ENCODE measurements at places on chromosomes 5 and 9. TPM values are rescaled to one million over a fixed set of nuclear protein-coding genes. Genes with fewer than 3 reads are reported as not detected.

- DNase-seq = no peak
- H3K4me1 ChIP-seq = no peaks in the 10 kb centered on the region
- peaks cover 7% of the 10 kb centered on the region for H3K36me3 ChIP-seq
- no peak overlapping the region for H3K27ac ChIP-seq
- H3K4me3 ChIP-seq = no peak overlapping the region
These were observed 143.3 kb downstream of the RAPGEF6 start for GRCh38 chr5:131491749-131492148.

- H3K4me1 ChIP-seq = peaks cover 6% of the 10 kb centered on the region
- no peak for DNase-seq
- H3K27ac ChIP-seq = peak overlapping the region; percentile 33
- H3K4me3 ChIP-seq = no peak overlapping the region
- H3K36me3 ChIP-seq = peaks cover 2% of the 10 kb centered on the region
These were observed 34.0 kb downstream of the ADAM19 start for GRCh38 chr5:157541447-157542118.

DNA sequence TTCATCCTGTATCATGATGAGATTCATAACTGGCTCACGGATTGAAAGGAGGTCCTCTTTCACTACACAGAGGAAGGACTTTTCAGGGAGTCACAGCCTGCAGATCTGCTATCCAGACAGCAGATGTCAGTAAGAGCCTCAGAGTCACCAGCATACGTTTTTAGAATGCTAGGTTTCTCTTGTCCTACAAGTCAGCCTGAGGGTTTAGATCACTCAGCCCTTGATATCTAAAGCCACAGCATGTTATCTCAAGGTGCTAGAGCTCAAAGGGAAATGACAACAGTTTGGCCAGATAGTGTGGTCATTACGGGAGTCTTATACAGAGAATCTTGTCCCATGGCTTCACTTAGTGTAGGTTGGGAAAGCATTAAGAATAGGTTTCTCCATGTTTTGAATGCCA, 30.9 kb upstream of the SLC46A2 start:
- H3K4me1 ChIP-seq = no peaks in the 10 kb centered on the region
- no peaks in the 10 kb centered on the region for H3K36me3 ChIP-seq

IFNK gene
- total RNA-seq = not detected

- DNase-seq = no peak
- no peaks in the 10 kb centered on the region for H3K27me3 ChIP-seq
- no peak overlapping the region for H3K4me3 ChIP-seq
- no peaks in the 10 kb centered on the region for H3K4me1 ChIP-seq
- no peak overlapping the region for H3K27ac ChIP-seq
- H3K36me3 ChIP-seq = peaks cover 46% of the 10 kb centered on the region
These were observed 8.8 kb downstream of the BBLN start for GRCh38 chr9:128168731-128169308.

IL33 gene
- total RNA-seq = 15.3 TPM

GRCh38 chr5:65914641-65915196, 11.7 kb upstream of the ERBIN start:
- H3K36me3 ChIP-seq = no peaks in the 10 kb centered on the region
- H3K27me3 ChIP-seq = no peaks in the 10 kb centered on the region
- DNase-seq = no peak
- H3K4me3 ChIP-seq = no peak overlapping the region
- no peak overlapping the region for H3K27ac ChIP-seq
- peaks cover 4% of the 10 kb centered on the region for H3K4me1 ChIP-seq

GRCh38 chr5:81767938-81768337, 17.0 kb upstream of the SSBP2 start:
- H3K4me3 ChIP-seq = no peak overlapping the region
- no peak overlapping the region for H3K27ac ChIP-seq
- H3K27me3 ChIP-seq = no peaks in the 10 kb centered on the region
- no peak for DNase-seq

CCL28 gene
- total RNA-seq = 1.0 TPM

CDC20B gene
- total RNA-seq = not detected

ZSWIM6 gene
- 5.2 TPM for total RNA-seq

DNA sequence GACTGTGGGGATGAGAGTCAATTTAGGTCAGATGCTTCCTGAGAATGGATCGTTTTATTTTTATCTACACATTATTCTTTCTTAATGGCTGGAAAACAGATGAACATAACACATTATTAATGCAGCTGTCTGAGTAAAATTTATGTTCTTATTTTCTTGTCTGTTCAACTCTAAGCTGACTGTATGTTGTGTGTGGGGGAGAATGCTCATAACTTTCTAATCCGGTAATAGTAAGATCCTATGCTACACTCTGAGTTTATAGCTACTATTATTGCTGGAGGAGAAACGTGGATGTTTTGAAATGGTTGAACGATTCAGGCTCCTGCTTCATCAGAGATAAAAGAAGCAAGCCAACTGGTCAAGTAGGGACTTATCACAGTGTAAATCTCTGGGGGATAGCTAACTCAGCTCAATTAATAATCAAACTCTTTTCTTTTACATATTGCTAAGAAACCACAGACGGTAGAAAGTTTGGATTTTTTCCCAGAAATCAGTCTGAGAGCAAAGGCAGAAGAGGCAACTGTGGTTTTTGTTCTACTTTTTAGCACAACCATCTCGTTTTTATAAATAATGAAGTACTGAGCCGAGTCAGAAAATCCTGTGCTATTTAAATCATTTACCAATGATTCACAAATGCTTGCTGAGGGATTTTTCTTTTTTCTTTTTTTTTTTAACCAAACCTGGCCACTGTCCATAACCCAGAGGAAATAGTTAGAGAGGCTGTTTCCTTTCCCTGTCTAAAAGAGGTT, 265.0 kb upstream of the FAM174A start:
- no peak for DNase-seq
- no peaks in the 10 kb centered on the region for H3K27me3 ChIP-seq
- H3K36me3 ChIP-seq = no peaks in the 10 kb centered on the region
- H3K4me1 ChIP-seq = no peaks in the 10 kb centered on the region

GRCh38 chr5:120043431-120043830, 414.1 kb downstream of the FAM170A start:
- no peaks in the 10 kb centered on the region for H3K4me1 ChIP-seq
- no peaks in the 10 kb centered on the region for H3K36me3 ChIP-seq

DNA sequence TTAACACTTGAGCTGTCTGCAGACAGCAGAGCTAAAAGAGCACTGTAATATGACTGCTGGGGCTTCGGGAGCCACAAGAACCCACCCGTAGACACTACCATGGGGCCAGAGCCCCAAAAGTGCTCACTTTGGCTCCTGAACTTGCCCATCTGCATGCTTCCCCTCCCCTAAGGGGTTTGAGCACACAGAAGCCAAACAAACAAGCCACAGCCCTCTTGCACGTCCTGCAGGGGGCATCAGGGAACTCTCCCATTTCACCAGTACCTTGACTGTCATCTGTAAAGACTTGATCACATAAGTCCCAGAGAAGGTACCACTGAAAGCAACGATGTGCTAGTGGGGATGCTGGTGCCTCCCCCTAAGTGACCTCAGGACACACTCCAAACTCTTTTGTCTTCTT, 681.8 kb downstream of the SEMA5A start:
- no peaks in the 10 kb centered on the region for H3K4me1 ChIP-seq
- H3K27me3 ChIP-seq = no peaks in the 10 kb centered on the region

DNA sequence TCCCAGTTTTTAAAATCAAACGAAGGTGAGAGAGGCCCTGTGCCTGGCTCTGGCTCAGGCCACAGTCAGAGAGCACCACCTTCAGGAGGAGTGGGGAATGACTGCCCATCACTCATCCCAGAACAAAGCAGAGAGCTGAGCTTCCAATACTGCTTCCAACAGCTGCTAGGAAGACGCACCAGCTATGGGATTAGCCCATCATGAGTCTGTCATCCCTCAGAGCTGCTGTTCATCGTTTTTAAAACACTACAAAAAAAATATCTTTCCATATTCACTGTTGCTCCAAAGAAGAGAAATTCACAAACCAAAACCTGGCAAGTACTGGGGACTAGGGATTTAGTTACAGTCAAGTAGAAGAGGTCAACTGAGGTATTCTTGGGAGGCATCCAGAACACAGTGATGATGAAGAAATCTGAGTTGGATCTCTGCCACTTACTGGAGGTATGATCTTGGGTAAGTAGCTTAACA, 102.4 kb downstream of the CDK5RAP2 start:
- peaks cover 3% of the 10 kb centered on the region for H3K36me3 ChIP-seq
- H3K27me3 ChIP-seq = no peaks in the 10 kb centered on the region
- H3K27ac ChIP-seq = no peak overlapping the region
- peaks cover 21% of the 10 kb centered on the region for H3K4me1 ChIP-seq

DNA sequence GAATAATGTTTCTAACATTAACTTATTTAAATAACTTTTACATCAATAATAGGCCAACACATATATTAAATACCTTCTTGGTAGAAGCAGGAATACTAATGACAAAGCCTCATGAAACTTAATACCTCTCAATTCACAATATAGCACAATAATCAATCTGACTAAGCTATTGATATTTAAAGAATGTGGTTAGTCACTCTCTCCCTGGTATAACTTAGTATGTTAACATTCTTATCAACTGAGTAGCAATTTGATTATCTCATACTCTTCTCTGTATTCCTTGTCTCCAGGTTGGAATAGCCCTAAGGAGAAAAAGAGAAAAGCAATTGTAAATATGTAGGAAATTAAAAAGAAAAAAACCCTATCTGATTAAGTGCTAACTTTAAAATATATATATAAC, 4.9 kb upstream of the PGGT1B start:
- H3K36me3 ChIP-seq = no peaks in the 10 kb centered on the region
- DNase-seq = no peak
- no peaks in the 10 kb centered on the region for H3K27me3 ChIP-seq
- H3K4me3 ChIP-seq = no peak overlapping the region
- H3K27ac ChIP-seq = no peak overlapping the region

GRCh38 chr5:99590806-99591205, 662.0 kb upstream of the CHD1 start:
- no peaks in the 10 kb centered on the region for H3K4me1 ChIP-seq
- H3K27ac ChIP-seq = no peak overlapping the region
- no peaks in the 10 kb centered on the region for H3K27me3 ChIP-seq
- H3K36me3 ChIP-seq = no peaks in the 10 kb centered on the region
- no peak for DNase-seq

RC3H2 gene
- total RNA-seq = 26.4 TPM

HTR1A gene
- not detected for total RNA-seq

GRCh38 chr5:65776441-65777141, 54.6 kb downstream of the NLN start:
- peaks cover 2% of the 10 kb centered on the region for H3K36me3 ChIP-seq
- H3K27me3 ChIP-seq = no peaks in the 10 kb centered on the region
- DNase-seq = no peak

TMEM38B gene
- total RNA-seq = 7.4 TPM

DNA sequence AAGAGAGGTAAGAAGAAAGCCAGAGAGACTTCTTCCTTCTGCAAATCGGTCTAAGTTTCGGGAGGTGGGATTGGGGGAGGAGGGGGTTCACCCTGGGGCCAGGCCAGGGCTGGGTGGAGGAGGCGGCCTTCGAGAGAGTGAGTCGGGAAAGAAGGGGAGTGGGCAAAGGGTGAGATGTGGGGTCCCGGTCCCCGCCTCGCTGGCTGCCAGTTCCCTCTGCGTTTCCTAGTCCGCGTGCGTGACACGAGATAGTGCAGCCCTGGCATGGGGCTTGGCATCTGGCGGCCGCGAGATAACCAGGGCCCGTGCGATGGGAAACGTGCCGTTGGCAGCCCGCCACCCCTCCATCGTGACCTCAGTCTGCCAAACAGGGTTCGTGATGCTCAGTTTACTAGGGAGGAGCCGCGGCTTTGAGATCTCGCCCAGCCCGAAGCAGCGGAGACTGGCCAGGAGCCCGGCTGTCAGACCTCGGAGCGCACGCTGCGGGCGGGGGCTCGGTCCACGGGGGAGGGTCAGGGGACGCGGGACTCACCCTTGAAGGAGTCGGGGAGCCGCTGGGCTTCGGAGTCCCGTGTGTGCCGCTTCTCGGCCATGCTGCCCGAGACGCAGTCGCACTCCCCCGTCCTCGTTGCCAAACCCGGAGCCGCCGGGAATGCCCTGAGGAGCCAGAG, at the start of gene STOM:
Gene STOM (minus strand): TSS at position 656 of the 671 bp plus-strand sequence. CDS start 63 bp downstream, at position 593.
- H3K4me1 ChIP-seq = peaks cover 51% of the 10 kb centered on the region
- peak within 1 kb of the TSS; percentile 94 for H3K4me3 ChIP-seq
- H3K27ac ChIP-seq = peak within 1 kb of the TSS; percentile 93
- no peaks in the 10 kb centered on the region for H3K36me3 ChIP-seq
- peak; percentile 93 for DNase-seq

- H3K4me3 ChIP-seq = no peak overlapping the region
- no peak for DNase-seq
- no peaks in the 10 kb centered on the region for H3K36me3 ChIP-seq
- no peaks in the 10 kb centered on the region for H3K27me3 ChIP-seq
These were observed 560.5 kb downstream of the TUSC1 start for GRCh38 chr9:25117791-25118190.

- no peak overlapping the region for H3K27ac ChIP-seq
- no peak for DNase-seq
- H3K4me1 ChIP-seq = no peaks in the 10 kb centered on the region
- H3K27me3 ChIP-seq = no peaks in the 10 kb centered on the region
These were observed 242.1 kb downstream of the HSPA4 start for GRCh38 chr5:133293960-133294359.

DNA sequence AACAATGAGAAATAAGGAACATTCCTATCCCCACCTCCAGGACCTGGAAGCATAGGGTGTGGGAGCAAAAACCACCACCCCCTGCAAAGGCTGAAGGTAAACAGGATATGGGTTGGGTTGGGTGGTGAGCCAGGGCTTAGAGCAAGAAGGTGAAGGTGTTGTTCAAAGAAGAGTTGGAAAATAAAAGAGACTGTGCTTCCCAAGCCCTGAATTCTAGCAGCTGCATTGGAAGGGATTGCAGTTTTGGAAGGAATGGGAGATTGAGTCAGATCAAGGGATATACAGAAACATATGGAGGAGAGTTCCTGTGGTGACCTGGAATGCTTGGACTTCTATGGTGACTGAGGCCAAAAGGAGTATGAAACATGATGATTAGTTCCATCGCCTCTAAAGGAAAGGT, 24.7 kb upstream of the MTAP start:
- H3K4me1 ChIP-seq = no peaks in the 10 kb centered on the region
- no peaks in the 10 kb centered on the region for H3K36me3 ChIP-seq
- no peak overlapping the region for H3K27ac ChIP-seq

GRCh38 chr5:146475190-146475780, 28.2 kb downstream of the TCERG1 start:
- H3K27ac ChIP-seq = no peak overlapping the region
- no peak overlapping the region for H3K4me3 ChIP-seq
- H3K4me1 ChIP-seq = no peaks in the 10 kb centered on the region
- H3K36me3 ChIP-seq = peaks cover 38% of the 10 kb centered on the region

- H3K27me3 ChIP-seq = no peaks in the 10 kb centered on the region
- no peaks in the 10 kb centered on the region for H3K36me3 ChIP-seq
- no peak for DNase-seq
- peaks cover 5% of the 10 kb centered on the region for H3K4me1 ChIP-seq
These were observed 107.2 kb upstream of the ICE1 start for GRCh38 chr5:5315068-5315980.

MEGF10 gene
- 0.33 TPM for total RNA-seq

DNA sequence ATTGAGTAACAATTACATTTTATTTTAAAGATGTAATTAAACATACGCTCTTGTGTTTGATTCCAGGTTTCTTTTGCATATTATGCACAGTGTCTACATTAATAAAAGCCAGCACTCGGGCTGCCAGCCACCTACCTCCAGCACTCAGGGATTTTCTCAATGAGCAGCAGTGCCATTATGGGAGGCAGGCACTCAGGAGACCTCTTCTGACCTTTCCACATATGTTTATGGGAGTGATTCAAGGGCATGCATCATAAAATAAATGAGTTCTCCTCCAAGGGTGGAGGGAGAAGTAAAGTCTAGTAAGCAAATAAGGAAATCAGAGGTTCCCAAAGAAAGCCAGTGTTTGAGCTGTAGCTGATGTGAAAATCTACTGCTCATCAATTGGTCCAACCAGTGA, 119.8 kb upstream of the IRX2 start:
- H3K4me1 ChIP-seq = no peaks in the 10 kb centered on the region
- H3K4me3 ChIP-seq = no peak overlapping the region
- H3K27ac ChIP-seq = no peak overlapping the region
- no peaks in the 10 kb centered on the region for H3K36me3 ChIP-seq
- H3K27me3 ChIP-seq = no peaks in the 10 kb centered on the region
